Stimulated activated CD4-positive, alpha-beta T cell treated with anti-CD3 and anti-CD28 coated beads, Interleukin-1b, Interleukin-23, amount 100 ng/mL, for 1 hour (primary cell): ENCODE measurements at places on chromosomes 2 and 18.

- DNase-seq: no peak
Measured at GRCh38 chr2:197309691-197310231, 819 bp downstream of the ANKRD44 start.

- no peak for DNase-seq
Measured at GRCh38 chr2:98511981-98512380, 67.3 kb downstream of the INPP4A start.

DNA sequence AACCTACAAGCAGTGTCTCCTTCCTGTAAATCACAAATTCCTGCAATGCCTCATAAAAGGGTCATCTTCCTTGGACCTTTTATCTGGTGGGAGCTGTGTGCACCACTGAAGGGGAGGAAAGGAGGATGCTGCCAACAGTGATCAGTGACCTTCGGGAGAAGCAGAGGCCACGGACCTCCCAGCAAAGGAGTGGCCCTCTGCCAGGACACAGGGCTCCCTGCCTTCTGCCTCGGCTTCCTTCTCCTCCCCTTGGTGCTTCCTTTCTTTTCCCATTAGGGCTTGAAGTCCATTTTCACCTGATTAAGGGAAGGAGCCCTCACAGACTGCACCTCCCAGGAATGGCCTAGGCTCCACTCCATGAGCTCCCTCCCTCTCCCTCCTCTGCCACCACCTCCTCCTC is 85.3 kb upstream of the ITGA6 start:
- DNase-seq: no peak

- DNase-seq: no peak
Measured at GRCh38 chr18:8747440-8747937, 42.1 kb downstream of the MTCL1 start.

DNA sequence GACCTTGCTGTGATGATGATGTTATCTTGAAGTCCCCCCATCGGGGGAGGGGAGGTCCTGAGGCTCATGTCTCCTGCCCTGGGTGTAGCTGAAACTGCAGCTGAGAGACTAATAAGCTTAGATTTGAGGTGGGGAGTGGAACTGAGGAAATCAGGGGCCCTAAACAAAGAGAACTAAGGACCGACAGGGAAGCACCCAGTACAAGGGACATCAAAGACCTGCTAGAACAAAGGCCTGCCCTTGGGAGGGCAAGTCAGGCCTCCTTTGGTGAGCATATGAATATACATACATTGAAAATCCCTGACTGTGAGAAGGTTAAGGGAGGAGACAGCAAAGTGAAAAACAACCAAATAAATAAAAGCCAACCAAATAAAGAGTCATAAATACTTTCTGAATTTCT is 1132.5 kb upstream of the CELF4 start:
- no peak for DNase-seq

DNA sequence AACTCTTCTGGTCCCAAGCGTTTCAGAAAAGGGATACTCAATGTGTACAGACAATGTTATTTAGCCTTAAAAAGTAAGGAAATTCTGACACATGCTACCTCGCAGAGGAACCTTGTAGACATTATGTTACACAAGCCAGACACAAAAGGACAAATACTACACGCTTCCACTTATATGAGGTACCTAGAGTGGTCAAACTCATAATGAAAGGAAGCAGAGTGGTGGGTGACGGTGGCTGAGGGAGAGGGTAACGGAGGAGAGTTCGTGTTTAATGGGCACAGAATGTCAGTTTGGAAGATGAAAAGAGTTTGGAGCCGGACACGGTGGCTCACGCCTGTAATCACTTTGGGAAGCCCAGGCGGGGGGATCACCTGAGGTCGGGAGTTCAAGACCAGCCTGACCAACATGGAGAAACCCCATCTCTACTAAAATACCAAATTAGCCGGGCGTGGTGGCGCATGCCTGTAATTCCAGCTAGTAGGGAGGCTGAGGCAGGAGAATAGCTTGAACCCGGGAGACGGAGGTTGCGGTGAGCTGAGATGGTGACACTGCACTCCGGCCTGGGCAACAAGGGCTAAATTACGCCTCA is 1.4 kb downstream of the MCM6 start:
- DNase-seq: no peak

DNA sequence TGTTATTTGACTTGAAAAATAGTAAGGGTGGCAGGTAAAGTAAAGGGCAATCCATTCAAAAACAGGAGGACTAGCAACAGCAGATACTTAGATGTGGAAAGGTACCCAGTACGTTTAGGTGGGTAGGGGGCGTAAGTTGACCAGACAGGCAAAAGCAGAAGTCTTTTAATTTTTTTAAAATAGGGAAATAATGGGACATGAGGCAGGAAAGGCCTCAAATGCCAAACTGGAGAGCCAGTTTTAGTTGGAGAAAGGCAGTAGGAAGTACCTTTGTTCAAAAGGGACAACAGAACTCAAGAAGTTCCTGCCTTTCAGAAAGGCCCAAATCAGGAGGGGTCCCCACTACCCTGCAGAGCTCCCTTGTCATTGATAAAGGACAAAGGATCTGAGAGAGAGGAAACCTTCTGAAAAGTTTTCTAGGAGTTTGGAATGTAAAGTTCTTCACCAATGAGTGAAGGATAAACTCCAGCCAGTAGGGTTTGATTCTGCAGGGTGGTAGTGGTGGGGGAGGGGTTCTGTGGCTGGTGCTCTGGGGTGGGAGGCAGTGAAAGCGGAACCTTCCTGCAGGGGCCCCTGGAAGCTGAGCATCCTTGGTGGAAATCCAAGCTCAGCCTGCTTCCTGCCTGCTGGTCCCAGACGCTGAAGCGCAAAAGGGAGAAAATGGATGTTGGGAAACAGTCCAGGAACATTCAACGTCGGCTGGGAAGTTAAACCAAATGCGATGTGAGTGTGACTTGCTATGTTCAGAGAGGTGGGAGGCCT is 40.1 kb downstream of the TMEM17 start:
- DNase-seq: no peak

DNA sequence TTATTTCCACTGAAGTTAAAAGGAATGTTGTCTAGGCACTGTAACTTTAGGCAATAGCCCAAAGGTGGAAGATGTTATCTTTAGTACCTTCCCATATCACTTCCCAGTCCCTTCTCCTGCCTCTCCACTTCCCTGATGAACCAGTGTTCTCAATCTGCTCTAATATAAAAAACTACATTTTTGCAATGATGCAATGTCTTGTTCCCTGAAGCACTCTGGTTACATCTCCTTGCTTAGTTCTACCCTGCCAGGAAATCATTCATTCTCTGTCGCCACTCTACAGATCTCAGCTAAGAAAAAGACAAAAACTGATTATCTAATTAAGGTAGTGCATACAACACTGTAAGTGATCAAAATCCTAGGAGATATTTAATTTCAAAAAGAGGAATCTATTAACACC is 71.3 kb downstream of the BAZ2B start:
- no peak for DNase-seq

DNA sequence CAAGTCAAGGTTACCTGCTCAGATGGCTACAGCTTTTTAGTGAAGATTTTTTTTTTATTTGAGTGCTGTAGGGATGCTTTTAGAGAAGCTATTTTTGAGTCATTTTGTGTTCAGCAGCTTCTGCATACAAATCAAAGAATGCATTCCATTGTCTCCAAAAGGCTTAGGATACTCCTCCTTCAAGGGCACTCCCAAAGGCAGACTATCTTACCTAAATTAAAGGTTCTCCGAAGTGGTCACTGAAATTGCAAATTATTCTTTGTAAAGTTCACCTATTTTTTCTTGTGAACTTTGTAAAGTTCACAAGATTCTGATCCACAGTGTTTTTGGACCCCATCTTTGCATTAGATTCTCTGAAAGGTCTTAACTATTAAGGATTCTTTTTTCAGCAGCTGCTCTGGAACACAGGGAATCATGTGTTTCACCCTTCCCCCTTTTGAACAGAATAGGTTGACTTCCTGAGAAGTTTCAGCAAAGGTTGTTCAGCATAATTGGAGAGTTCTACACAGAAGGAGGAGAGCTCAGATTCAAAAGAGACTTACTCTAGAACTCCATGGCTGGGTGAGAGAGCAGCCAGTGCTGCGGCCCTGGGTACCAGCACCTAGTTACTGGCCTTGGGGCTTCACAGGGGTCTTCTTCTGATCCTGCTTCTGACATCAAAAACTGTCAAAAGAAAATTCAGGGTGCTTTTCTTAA is 14.5 kb downstream of the CLIP4 start:
- no peak for DNase-seq

DNA sequence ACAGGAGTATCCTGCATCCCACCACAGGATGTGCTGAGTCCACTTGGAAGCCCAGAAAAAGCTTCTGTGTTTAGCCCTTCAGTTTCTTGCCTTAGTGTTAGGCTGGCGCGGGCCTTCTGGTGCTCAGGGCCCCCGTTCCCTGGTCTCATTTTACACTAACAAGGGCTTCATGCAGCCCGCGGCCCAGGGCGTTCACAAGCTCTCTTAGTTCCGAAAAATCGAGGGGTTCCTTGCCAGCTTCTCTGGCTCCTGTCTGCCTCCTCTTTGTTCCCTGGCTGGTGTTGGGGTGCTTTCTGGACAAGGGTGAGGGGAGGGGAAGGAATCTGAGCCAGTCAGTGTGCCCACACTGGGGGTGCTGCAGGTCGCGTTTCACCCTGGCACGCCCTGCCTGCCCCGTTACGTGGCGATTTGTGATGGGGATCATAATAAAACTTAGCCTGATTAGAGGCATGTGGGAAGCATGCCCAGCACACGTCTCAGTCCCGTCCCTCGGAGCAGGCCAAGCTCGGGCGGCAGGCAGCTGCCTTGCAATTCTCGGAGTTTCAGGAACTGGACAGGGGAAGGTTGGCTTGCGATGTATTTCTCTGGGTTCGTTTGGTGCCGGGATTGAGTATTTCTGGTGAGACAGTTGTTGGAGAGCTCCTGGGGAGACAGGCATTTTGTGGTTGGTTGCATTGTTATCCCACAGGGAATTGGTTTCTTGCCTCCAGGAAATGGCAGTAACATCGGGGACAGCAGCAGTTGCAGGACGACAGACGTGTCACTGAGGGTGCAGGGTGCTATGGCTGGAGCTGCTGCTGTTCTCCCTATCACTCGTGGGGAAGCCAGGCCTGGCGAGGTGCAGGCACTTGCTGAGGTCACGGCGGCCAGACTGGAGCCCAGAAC is 22.9 kb downstream of the SH3BP4 start:
- DNase-seq: no peak

DNA sequence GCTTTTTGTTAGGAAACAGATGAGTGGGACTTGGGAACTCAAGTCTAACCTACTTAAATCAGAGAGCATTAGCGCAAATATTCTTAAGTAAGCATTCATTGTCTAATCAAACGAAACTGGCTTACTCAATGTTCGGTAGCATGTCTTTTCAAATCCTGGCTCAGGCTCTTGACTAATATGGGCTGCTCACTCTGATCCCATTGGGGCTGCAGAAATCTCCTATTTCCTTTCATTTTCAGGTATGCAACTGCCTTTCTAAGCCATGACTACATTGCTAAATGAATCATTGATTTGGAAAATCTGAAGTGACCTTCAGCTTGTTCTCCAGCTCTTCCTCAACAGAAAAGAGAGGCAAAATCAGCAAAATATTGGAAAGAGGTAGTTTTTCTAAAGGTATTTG is 2084.4 kb upstream of the PIK3C3 start:
- DNase-seq: no peak

DNA sequence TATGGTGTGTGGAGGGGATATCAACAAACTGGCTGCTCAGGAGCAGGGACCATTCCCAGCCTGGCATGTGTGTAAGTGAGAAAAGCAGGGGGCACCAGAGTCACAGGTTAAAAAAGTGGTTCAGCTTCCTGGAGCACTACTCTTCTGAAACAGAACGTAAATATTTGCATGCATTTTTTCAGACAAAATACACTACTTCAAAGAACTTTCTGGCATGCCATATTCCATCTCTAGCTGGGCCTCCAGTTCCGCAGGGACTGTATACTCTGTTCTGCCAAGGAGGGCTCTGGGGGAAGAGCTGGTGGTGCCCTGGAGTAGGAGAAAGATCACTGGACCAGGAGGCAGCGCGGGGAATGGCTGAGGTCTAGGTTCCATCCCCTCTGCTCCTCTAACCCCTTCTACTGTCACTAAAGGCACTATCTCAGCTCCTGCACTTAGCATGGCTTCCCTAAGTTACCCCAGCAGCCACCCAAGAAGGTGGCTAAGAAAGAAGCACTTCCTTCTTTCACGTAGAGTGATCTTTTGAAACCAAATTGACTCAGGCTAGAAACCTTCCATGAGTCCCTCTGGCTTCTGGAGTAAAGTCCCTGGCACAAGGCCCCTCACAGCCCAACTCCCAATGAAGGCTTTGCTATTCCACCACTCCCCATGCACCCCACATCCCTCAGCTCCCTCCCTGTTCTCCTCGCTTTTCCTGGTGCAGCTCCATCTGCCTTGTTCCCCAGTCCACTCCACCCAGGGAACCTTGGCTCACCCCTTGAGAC is 57.6 kb upstream of the CABLES1 start:
- DNase-seq: no peak

DNA sequence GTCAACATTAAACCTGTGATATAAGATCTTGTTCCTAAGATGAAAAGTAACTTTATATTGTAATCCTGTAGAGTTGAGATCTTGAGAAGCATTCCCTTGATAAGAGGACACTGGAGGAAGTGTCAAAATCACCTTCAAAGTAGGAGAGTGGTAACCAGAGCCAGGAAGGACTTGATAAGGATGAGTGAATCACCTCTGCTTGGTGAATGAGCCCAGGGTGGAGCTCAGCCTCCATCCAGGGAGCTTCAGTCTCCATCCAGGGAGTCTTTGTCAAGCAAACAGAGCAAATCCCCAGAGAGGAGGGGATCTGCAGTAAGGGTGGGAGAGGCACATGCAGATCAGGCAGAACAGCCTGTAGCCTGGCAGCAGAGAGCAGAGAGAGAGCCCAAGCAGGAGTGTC is 167.1 kb upstream of the SIX2 start:
- DNase-seq: no peak

DNA sequence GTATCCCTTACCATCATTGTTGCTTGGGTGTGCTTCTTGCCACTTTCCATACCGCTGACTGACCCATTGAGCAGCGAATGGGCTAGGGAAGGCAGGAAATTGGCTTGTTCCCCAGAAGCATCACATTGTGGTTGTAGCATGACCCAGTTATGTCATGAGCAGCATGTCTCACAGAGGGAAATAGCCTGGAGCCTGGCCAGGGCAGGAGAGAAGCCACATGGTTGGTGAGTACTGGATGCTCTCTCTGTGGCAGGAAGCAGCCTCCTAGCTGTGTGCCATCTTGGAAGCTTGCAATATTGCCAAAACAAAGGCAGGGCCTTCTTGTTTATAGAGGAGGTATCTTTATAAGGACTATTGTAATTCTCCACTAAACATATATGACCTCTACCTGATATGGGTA is 482.6 kb downstream of the PIK3C3 start:
- no peak for DNase-seq

GRCh38 chr18:68114989-68115388 is 598.5 kb upstream of the DSEL start:
- DNase-seq: no peak

DNA sequence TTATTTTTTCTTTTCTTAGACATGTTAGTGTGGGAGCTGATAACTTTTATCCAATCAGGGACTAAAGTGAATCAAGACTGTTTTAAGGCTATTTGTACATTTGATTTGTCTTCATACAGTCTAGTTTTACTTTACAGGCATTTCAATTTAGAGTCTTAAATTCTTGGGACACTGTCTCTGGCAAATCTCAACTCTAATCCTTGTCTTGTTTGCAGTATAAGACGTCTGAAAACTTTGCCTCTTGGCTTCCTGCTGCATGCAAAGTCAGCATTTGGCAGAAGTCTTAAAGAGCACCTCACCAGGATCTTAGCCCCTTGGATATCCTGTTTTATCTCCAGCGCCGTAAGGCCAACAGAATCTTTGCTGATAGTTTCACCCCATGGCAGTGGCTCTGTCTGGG is 30.3 kb downstream of the SPOPL start:
- no peak for DNase-seq

- DNase-seq: no peak
Measured at GRCh38 chr18:45441110-45441847, 174.0 kb upstream of the SLC14A2 start.
